Frontal cortex (tissue), 4 donors: ENCODE measurements at places on chromosomes 11 and 22. TPM values are rescaled to one million over a fixed set of nuclear protein-coding genes. Genes with fewer than 3 reads are reported as not detected.

- no peak for DNase-seq
Observed at GRCh38 chr22:21612858-21613257, 17.0 kb downstream of the YDJC start.

DNA sequence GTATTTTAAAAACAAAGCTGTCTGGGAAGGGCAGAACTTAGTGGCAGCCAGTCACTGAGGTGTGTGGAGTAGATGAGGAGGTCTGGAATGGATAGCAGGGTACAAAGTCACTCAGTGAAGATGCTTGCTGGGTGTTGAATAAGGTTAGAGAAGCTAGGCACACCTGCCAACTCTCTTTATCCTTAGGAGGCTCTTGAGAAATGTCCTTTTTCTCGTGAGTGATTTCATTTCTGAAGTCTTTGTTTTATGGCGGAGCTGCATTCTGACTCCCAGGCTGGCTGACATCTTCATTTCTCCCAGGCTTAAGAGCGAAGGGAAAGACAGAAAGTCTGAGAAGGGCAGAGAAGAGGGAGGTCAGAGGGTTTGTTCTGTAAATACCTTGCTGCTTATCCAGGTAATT is 31.0 kb downstream of the CECR2 start:
- no peak for DNase-seq

DNA sequence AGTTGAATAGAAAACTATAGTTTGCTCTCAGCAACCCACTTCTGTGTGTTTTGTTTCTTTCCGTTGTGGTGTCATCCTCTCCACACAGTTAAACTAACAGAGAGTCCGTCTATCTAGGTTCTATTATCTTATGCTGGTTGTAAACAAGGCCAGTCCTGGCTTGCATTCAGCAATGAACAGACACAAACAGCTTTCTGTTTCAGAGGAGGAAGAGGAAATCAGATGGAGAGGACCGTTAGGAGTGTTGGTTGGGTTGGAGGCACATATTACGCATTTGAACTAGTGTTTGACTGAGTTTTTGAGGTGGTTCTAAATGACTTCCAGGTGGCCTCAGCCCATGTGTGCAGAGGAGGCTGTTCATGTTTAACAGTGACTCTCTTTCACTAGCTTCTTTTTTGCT is 129.5 kb upstream of the SORL1-AS1 start:
- DNase-seq, result no peak

DNA sequence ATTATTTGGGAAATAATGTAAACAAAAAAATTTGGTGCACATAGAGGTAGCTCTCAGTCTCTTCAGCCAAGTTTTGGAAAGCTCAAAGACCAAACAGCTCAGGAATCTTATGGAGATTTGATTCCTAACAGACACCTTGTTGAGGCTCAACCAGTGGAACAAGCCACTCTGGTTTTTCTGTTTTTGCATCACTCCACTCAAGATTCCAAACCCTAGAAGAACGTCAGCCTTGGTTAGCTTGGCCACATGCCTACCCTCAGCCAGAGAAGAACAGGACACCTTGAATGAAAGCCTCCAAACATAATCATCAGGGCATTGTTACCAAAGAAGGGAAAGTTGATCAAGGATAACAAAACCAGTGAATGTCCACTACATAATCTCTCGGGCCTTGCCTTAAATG is 3.8 kb upstream of the SMCO4 start:
- DNase-seq, result no peak

The MMP1 gene
- total RNA-seq, result not detected

The DEPDC5 gene
- total RNA-seq, result 15.9 TPM

GRCh38 chr11:57306161-57306876 is 18.4 kb downstream of the TNKS1BP1 start:
- peak; percentile 5 for DNase-seq

- DNase-seq, result peak; percentile 34
Observed at GRCh38 chr11:61654397-61654829, 25.8 kb upstream of the DAGLA start.

GRCh38 chr11:116723511-116723910 is 49.3 kb downstream of the BUD13 start:
- no peak for DNase-seq

The CNTN5 gene
- total RNA-seq, result 17.9 TPM

The LARGE2 gene
- 0.41 TPM for total RNA-seq

The OR52H1 gene
- 0.41 TPM for total RNA-seq

The OR51B5 gene
- 0.82 TPM for total RNA-seq

The SSTR3 gene
- 0.41 TPM for total RNA-seq

The PHETA2 gene
- 4.5 TPM for total RNA-seq

DNA sequence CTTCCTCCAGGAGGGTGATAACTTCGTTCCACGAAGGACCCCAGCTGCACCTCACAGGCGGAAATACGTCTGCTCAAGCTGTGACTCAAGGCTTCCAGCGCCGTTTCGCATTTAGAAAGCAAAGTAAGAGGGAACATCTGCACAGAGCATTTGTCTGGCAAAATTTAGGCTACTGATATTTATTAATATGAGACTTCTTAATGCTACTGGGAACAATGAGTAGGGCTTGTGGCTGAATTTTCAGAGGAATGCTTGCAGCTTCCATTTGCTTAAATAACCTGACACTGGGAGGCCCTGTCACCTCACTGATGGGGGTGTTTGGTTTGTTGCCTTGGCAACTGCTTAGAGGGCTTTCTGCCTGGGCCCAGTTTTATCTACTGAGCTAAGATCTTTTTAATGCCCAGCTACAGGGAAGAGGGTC is 14.7 kb upstream of the ST14 start:
- no peak for DNase-seq

GRCh38 chr11:10401696-10402392 is 53.2 kb upstream of the AMPD3 start:
- no peak for DNase-seq

GRCh38 chr11:77101043-77101537 is 1.6 kb upstream of the OMP start:
- DNase-seq, result no peak

The OR2AT4 gene
- not detected for total RNA-seq

The MUC15 gene
- not detected for total RNA-seq

DNA sequence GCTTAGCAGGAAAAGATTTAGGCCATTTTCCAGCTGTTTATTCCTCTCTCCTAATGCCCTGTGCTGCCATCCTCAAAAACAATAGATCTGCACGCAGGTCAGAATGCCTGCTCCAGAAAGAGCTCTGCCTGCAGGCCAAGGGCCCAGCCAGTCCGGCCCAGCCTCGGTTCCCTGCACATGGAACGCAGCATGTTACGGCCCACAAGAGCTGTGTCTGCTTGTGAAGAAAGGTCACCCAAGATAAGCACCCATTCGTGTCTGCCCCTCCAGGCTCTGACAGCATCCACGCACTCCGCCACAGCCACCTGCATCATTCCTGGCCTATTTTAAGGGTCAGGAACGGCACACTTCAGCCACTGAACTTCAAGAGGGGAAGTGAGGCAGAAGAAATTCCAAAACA is 152.2 kb downstream of the SPATA19 start:
- DNase-seq, result no peak

The SLN gene
- total RNA-seq, result 35.5 TPM

DNA sequence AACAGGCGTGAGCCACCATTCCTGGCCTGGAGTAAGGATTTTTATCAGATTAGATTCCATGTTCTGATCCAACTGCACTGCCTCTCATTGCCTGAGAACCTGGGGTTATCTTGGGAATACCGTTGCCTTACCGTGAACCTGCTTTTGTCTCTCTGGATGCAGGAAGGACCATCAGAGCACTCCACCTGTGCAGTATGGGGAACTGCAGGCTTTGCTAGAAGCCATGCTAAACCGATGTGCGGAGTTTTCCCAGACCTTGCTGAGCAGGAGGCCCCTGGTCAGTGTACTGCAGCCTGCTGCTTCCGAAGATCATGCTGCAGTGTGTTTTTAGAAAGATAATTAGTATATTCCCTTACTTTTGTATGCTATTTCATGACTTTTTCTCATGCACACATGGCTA is 43.6 kb downstream of the MEI1 start:
- no peak for DNase-seq

DNA sequence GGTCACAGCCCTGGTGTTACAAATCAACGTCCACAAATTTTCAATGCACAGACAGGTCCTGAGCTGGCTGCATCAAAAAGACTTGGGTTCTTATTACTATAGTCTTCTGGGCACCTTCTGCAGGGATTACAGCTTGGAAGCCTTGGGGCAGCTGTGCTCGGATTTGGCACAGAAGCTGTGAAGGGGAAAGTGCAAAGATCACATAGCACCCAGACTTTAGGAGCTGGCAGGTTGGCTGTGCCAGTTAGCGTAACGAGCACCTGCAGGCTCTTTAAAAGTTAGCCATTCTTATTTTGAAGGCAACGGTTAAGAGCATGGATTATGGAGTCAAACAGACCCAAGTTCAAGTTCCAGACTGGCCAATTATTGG is 100.4 kb downstream of the ARL14EP start:
- no peak for DNase-seq
